Peyer's patch (tissue), 4 donors: ENCODE measurements at places on chromosomes 7 and 10. TPM values are rescaled to one million over a fixed set of nuclear protein-coding genes. Genes with fewer than 3 reads are reported as not detected.

The RBP4 gene
- not detected for total RNA-seq

The TSPAN13 gene
- 21.5 TPM for total RNA-seq

The SPAM1 gene
- total RNA-seq = not detected

The NT5C3A gene
- 94.9 TPM for total RNA-seq

The CC2D2B gene
- 2.2 TPM for total RNA-seq

The MYO3A gene
- total RNA-seq = 0.13 TPM

The CALML3 gene
- not detected for total RNA-seq

The AGR2 gene
- total RNA-seq = 282 TPM

DNA sequence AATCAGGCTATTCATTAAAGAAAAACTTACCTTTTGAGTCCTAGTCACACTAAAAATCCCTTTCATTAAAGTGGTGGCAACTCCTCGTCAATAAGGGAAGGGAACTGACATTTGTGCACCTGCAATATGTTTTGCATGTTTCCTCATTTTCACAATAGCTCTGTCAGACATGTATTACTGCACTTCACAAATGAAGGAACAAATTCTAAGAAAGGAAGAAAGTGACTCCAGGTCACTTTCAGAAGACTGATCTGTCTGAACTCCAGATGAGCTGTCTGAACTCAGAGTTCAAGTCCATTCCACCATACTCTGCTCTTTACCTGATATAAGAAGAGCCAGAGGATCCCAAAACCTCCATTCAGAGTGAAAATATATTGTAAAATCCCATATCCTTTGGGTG is 50.3 kb upstream of the GSAP start:
- DNase-seq = no peak

GRCh38 chr7:38360776-38361175 is 87.3 kb upstream of the TARP start:
- DNase-seq = no peak

DNA sequence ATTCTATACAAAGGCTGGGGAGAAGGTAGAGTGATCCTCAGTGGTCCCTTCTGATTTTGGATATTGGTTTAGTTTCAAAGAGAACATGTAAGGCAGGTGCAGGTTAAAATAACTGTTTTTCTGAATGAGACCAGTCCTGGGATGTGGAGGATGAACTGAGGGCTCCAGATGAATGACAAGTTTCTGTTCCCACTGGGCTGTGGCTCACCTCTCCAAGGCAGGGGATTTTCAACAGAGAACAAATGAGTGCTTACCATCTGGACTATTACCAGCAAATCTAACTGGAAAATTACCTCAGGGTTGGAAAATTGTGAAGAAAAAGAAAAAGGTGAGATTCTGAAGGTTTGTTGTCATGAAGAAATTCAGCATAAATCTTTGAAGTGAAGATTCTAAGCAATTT is 8.0 kb downstream of the LAMB4 start:
- no peak for DNase-seq

GRCh38 chr10:17425584-17426262 is 28.7 kb downstream of the ST8SIA6 start:
- no peak for DNase-seq

DNA sequence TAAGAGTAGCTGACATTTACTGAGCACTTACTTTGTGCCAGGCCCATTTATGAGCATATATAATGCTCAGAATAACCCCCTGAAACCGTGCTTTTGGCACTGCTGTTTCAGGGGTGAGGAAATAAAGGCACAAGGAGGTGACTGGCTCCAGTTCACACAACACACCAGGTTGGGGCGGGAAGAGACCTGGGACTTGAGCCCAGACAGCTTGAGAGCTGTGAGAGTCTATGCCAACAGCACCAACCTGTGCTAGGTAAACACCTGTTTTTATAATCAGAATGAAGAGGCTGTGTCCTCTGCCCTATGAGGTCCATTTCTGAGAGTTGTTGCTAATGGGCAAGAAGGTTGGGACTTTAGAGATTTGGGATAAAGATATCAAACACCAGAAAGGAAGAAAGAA is 8.8 kb upstream of the AZGP1 start:
- DNase-seq = no peak

DNA sequence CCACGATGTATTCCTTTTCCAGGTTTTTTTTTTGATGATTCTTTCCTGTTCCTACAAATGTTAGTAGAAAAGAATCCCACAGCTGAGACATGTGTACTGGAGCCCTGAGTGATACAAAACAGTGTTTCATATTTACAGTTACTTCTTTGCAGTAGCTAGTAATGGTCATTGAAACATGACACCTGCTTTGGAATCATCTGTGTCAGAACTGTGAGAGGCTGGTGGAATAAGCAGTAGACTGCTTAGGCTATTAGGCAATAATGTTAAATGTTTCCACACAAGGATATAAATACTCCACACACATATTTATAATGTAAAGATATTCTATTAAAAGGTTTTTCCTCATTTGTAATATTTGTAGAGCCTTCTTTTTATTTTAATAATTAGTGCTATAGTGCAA is 394.0 kb downstream of the THSD7A start:
- DNase-seq = no peak

DNA sequence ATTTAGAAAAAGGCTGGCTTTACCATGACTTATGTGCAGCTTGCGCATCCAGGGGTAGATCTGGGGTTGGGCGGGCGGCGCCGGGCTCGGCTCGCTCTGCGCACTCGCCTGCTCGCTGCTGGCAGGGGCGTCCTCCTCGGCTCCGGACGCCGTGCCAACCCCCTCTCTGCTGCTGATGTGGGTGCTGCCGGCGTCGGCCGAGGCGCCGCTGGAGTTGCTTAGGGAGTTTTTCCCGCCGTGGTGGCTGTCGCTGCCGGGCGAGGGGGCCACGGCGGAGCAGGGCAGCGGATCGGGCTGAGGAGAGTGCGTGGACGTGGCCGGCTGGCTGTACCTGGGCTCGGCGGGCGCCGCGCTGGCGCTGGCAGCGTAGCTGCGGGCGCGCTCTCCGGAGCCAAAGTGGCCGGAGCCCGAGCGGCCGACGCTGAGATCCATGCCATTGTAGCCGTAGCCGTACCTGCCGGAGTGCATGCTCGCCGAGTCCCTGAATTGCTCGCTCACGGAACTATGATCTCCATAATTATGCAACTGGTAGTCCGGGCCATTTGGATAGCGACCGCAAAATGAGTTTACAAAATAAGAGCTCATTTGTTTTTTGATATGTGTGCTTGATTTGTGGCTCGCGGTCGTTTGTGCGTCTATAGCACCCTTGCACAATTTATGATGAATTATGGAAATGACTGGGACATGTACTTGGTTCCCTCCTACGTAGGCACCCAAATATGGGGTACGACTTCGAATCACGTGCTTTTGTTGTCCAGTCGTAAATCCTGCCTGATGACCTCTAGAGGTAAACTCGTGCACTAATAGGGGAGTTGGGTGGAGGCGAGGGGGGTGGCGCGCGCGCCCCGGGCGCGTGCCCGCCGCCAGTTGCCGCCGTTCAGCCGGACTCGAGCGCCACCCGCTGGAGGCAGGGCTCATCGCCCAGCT is at the start of gene HOXA5:
HOXA5 (minus strand) TSS at position 659 of the 927 bp plus-strand sequence; CDS start at position 585, 74 bp downstream.
- peak; percentile 27 for DNase-seq

DNA sequence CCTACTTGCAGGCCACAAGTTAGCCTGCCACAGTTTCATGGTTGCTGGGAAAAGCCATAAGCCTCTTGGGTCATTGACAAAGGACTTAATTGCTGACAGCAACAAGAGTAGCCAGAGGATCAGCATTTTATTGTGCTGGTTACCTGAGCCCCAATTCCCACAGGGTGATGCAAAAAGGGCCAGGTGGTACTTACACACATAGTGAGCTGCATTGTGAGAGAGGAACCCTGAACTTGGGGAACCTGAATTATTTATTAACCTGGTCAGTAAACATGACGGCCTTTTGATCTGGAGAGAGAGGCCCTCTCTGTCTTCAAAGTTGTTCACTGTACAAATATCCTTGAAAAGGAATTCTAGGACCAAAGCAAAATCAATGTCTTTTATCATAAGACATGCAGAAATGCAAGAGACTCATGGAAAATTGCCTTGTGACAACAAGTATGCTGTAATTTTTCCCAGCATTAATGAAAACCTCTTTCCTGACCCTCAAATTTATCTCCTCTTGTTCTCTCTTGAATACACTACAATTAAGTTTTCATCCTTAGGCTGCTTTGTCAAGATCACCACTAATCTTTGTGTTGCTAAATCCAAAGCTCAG is 102.9 kb upstream of the PHYHIPL start:
- DNase-seq = no peak

DNA sequence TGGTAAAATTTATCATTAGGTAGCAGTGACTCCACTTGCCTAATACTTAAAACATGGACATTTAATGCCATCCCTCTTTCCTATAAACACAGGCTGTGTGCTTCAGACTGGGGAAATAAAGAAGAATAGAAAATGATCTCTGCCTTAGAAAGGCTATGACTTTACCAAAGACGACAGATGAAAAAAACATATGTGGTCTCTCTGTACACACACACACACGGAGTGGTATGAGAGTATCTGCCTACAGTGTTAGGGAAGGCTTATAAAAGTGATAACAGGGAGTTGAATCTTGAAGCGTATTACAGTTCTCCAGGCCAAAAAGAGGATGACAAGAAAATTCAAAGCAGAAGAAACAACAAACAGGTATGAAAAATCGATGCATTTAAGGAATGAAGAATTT is 38.2 kb downstream of the MINDY3 start:
- no peak for DNase-seq

DNA sequence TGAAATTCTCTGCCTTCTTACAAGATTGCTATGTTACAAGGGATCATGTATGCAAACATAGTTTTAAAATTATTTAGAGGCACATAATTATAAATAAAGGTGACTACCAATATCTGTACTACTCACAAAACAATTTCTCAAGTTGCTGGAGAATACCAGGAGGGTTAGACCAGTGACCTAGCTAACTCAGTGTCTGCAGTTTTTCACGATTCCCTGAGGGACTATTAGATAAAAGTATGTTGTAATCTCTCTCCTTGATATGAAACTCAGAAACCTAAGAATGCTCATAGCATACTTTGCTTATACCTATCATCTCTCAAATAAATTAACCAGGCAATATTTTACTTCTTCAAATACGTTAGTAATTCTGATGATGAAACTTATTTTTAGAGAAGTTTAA is 534.0 kb upstream of the ANKRD30A start:
- DNase-seq = no peak

DNA sequence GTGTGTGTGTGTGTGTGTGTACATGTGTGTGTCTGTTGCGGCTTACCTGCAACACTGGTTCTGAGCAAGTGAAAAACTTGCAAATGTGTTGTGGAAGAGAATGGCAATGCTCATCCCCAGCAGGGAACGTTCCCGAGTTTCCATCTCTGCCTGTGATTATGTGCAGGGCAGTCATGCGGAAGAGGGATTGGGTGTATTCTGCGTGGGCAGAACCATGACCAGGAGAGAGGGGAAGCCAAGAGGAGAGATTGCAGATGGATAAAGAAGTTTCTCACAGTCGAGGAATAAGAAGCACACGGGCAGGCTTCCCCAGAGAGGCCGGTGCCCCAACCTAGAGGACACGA is 99.9 kb downstream of the CTBP2 start:
- no peak for DNase-seq

DNA sequence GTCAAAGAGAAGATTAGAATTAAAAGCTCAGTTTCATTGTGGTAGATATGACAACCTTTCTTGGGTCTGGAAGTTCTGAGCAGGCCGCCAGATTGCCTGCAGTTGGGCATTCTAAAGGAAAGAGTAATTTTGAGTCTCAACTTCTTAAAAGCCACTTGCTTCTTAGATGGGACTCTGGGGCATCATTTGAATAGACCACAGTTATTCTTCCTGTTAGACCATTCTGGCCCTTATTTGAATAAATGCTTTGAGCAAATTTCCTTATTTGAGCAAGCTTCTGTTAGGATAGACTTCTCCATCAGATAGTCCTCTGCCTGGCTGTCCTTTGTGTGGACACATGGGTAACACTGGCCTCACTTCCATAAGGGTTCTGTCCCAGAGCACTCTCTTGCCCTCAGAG is 40.2 kb downstream of the SND1 start:
- no peak for DNase-seq

GRCh38 chr10:128573986-128574385 is 447.8 kb upstream of the MKI67 start:
- no peak for DNase-seq

- DNase-seq = peak; percentile 17
Measured at GRCh38 chr10:89888321-89889070, 187.1 kb downstream of the KIF20B start.

DNA sequence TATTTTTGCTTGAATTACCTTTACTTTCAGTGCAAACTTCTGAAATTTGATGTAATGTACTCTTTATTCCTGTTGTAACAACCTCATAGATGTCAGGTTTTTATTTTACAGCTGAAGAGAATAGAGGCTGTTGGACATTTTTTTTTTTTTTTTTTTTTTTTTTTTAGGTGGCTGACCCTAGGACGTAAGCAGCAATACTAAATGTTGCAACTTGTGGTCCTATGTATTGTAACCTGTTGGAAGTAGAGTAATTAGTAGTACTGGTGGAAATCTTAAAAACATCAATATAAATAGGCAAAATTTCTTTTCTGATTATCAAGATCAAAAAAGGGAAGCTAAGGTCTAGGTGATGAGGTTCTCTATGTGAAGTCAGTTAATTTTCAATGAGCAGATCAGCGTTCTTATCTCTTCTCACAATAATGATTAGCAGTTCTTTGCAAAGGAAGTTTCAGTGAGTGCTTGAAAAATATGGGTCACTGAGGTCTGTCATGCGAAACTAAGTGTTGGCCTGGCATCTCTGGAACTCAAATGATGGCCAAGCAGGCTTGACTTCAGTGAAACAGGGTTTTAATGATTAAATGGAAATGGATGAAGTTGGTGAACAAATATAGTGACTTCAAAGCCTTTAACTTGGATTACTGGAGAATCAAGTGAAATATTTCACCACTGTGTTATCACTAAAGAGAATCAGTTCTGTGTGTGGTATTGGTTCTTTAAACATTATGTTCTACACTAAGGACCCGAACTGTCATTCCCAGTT is 42.7 kb downstream of the BICC1 start:
- no peak for DNase-seq

DNA sequence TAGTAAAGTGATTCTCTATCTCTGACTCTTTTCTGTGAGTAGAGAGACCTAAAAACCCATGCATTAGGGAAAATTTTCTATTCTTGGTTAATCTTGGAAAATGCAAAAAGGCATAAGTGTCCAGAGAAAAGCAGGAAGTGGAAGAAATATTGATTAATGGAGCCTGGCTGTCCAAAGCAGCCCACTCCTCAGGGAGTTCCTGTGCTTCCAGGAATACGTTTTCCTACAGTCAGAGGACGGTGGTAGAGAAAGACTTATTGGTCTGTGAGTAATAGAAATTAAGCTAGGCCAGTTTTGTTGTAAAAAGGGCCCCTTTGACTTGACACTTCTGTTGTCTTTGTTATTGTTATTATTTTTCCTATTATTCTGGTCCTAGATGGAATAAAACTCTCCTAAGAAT is 157.8 kb downstream of the NRP1 start:
- no peak for DNase-seq
